Right lobe of liver (tissue), 6 donors: ENCODE measurements at places on chromosomes 6 and 20.

DNA sequence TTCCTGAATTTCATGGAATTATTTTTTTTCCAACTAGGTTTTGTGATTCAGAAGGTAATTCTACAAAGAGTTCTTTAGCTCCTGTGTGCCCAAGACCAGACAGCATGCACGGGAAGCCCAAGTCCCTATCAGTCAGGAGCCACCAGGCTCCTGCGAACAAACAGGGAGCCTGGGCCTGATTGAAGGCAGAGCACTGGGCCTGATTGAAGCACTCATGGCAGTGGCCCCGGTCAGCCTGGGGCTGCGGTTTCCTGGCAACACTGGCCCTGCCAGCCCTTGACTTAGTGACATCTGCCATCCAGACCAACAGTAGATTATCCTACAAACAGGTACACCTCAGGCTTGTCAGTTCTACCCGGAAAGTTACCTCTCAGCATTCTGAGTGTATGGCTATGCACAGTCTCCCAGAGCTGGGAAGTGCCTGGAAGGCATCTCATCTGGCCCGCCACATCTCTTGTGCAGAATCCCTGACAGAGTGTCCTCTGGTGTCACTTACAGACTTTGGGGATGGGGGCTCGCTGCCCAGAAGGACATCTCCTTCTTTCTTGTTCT lies 133.8 kb downstream of the VEGFA start:
- DNase-seq, result peak; percentile 25

GRCh38 chr20:40628877-40629276 lies 60.2 kb downstream of the MAFB start:
- DNase-seq, result no peak

DNA sequence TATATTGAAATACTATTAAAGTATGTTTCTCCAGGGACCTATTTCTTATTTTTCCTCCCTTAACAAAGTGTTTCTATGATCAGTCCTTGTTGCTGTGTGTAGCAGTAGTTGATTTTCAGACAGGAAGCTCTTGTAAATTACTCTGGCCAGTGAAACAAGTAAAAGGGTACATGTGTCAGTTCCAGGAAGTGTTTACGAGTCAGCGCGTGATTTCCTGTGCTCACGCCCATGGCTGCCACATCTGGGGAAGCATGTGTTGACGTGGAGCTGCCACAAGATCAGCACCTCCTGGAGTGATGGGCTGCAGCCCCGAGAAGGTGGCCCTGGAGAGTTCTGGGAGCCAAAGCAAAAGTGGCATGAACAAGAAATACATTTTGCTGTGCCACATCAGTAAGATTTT lies 38.6 kb upstream of the GGTLC1 start:
- peak; percentile 48 for DNase-seq

GRCh38 chr6:5909721-5910120 lies 97.0 kb downstream of the NRN1 start:
- no peak for DNase-seq
